Testis (tissue), 5 donors: ENCODE measurements at places on chromosomes 2 and 18. TPM values are rescaled to one million over a fixed set of nuclear protein-coding genes. Genes with fewer than 3 reads are reported as not detected.

DNA sequence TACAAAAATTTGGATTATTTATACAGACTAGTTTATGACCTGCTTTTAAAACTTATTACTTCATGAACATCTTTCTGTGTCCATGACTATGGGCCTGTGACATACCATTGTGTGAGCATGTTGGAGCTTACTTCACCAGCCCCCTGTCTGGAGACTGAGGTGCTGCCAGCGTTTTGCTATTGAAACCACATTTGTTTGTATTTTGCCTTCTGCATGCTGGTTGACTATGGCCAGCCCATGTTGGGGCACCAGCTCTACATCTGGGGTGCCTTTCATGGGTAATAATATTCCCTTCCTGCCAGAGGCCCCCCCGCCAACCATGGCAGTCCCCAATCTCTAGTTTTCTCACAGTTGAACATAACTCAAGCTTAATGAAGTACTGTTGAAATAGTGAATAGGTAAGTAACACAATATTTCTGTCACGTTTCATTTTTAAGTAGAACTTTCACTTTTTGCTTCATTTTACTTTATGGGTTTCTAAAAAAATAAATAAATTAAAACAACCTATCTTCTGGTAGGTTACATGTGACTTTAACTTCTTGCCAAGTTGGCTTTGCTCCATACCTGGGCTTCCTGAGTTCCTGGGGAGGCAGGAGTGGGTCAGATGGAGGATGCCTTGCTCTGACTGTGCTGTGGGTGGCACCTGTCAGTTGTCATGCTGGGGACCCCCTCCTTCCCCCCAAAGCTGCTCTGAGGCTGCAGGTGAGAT, 63.9 kb downstream of the DGKD start:
- DNase-seq = peak; percentile 7

DNA sequence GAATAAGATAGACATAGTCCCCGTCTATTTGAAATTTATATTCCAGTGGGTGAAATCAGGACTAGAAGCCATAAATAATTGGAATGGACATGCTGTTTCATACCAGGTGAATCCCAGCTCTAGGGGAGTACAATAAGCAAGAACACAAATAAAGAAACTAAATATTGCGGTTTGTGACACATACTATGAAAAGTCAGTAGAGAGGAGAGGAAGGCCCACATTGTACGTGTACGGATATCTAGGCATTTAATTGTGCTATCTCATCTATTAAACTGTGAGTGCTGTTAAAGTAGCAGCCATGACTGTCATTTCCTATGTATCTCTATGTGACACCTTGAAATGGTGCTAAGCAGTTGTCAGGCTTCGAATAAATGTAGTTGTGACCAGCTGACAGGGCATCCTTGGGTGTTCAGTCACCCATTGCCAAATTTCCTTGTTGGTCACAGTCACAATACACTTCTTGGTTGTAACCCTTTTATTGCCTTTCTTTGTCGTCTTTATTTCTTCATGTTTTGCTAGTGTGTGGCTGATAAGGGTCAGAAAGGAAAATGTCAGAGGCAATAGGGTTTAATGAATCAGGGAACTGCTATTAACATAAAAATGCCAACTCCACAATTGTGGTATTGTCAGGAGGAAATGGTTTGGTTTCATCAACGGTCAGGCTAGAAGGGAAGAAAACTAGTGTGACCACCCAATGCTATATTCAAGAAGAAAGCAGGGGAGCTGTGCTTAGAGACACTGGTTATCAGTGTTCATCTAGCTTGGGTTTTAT, 31.5 kb downstream of the CPO start:
- DNase-seq = no peak

DNA sequence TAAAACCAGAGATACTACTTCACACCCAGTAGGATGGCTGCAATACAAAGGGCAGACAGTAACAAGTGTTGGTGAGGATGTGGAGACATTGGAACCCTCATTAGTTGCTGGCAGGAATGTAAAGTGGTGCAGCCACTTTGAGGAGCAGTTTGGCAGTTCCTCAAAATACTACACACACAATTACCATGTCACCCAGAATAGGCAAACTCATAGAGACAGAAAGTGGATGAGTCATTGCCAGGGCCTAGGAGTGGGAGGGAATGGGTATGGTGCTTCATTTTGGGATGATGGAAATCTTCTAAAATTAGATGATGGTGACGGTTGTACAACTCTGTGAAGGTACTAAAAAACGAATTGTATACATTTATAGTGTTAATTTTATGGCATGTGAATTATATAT, 54.8 kb downstream of the ATP9B start:
- DNase-seq = no peak

GRCh38 chr2:102005989-102006885, 14.5 kb downstream of the IL1R2 start:
- peak; percentile 78 for DNase-seq

SNX17 gene
- 79.3 TPM for total RNA-seq

- DNase-seq = peak; percentile 49
Measured at GRCh38 chr2:113977660-113978523, 88.0 kb downstream of the ACTR3 start.

RNMT gene
- total RNA-seq = 30.5 TPM

CDH2 gene
- 165 TPM for total RNA-seq

DNA sequence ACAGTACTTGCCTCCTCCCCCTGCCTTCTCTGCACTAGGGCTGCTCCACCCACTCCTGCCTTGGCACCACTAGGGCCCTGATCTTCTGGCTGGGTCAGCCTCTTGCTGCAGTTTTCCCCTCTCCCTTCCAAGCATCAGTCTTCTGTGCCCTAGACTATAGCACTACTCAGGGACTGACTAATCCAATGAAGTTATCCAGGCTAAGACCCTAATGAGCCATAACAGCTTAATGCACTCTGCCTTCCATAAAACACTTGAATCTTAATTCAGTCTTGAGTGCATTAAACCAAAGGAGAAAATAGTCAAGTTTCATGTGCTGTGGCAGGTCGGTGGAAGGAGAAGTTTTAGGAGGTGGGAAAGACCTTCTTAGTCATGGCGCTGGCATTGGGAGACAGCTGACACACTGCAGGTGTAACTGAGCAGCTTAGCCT, 95.7 kb downstream of the BIN1 start:
- no peak for DNase-seq

ZNF804A gene
- total RNA-seq = 0.63 TPM

GRCh38 chr2:66069937-66070720, 364.8 kb upstream of the MEIS1 start:
- DNase-seq = no peak

- DNase-seq = no peak
Measured at GRCh38 chr2:209505410-209505809, 81.6 kb downstream of the MAP2 start.

DNA sequence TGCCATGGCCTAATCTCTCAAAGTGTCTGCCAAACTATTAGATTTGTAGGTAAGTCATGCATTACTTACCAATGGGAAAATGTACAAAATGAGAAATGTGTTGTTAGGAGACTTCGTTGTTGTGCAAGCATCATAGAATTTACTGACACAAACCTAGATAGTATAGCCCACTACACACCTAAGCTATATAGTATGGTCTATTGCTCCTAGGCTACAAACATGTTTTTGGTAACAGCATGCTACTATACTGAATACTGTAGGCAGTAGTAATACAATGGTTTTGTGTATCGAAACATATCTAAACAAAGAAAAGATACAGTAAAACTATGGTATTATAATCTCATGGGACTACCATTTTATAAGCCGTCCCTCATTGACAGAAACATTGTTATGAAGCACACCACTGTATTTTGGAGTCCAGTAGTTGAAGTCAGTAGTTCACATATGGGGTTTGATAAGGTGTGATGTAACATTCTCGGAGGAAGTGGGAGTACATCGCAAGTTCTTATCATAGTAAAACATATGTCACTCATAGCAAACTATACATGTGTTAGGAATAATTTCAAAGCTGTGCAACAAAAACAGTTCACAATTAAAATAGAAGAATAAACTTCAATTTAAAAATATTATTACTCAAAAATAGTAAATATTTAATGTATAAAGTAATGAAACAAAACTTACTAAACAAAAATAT, 12.0 kb upstream of the GTF2A1L start:
- DNase-seq = no peak

DNA sequence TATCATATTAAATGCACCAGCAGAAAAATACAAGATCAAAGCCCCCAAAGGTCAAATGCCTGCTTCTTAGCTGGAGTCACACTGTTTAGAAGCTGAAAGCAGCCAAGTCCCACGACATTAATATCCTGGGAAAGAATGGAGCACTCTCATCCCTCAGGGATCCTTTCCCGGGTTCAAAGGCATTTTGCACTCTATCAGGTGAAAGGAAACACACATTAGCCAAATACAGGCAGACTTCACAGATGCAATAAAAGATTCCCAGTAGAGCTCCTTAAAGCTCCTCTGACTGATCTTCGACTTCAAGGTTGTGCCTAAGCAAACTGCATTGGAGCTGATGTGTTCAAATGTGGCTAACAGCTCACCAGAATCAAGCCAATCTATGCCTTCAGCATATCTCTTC, 158.4 kb downstream of the RNF152 start:
- no peak for DNase-seq

MPP4 gene
- total RNA-seq = not detected

ESPNL gene
- total RNA-seq = 7.5 TPM

DNA sequence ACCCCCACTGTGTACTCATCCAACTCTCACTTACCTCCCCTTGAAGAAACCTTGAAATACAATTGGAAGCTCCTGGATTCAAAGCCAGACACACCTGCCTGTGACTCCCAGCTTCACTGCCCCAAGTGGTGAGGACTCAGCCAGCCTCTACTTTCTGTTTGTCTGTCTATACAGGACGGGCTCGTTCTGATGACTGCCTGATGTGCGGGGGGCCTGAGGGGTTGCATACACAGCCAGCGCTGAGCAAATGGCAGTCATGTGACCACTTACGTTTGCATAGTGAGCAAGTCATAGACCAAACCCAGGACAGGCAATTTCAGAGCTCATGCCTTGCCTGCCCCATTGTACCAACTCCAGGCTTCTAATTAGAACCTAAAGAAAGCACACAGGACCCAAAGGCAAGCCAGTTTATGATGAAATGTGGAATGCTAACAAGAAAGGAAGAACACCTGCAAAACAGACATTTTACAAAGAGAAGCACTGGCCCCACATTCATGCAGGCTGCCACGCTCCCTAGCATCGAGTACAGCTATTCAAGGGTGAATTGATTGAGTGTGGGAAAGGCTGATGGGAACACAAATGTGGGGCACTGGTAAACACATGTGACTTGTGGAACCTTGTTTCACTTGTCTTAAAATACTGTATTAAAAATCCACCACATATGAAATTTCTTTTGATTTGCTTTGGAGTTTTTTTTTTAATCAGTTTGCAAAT, 137.8 kb downstream of the LNPK start:
- no peak for DNase-seq

DNA sequence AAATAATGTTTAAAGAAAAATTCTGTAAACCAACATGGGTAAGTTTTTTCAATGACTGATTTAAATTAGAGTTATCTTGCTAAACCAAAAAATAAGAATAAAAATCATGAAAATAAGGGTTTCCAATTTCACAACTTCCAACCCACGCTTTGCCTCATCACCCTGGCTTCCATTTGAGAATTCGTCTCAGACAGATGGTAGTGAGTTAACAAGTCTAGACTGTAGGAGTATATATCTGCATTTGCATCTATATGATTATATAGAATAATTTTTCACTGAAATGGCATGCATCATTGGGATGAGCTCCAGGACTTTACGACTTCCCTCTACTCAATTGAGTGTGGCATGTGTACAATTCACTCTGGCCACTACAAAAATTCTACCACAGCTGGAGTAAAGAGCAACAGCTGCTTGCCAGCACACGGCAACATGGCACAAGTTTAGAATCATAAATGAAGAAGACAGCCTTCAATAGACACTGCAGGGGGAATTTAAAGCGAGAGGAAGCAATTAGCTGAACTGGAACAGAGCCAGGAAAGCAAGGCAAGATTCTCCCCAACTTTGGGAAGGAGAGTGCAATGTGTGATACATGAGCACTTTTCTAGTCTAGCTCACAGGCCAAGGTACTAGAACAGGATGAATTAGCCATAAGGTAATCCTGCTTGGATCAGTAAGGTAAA, 1673.5 kb upstream of the CELF4 start:
- DNase-seq = no peak

SP140L gene
- 7.9 TPM for total RNA-seq

DNA sequence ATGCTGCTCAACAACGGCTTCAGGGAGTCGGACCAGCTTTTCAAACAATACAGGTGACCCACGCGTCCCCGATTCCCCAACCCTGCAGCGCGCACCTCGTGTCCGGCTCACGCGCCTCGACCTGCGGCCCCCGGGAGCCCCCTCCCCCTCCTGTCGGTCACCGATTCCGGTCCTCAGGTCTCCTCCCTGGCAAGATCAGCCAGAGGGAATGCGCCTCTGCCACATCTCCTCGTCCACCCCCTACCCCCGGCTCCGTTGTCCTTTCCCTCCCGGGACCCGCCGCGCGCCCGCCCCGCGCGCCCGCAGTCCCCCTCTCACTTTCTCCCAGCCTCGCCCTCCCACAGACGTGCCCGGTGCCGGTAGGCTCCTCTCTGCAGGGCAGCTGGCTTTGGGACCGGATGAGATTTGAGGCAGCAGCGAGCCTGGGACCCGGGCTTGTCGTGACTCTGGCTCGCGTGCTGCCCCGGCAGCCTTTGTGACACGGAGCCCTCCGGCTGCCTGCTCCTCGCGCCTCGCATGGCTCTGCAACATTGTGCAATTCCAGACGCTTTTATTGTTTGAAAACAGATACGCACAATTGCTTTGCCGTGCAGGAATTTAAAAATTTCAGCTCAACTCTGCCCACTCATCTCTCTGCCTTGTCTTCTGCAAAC, 558 bp downstream of the TTC39C start:
- peak; percentile 55 for DNase-seq

DNA sequence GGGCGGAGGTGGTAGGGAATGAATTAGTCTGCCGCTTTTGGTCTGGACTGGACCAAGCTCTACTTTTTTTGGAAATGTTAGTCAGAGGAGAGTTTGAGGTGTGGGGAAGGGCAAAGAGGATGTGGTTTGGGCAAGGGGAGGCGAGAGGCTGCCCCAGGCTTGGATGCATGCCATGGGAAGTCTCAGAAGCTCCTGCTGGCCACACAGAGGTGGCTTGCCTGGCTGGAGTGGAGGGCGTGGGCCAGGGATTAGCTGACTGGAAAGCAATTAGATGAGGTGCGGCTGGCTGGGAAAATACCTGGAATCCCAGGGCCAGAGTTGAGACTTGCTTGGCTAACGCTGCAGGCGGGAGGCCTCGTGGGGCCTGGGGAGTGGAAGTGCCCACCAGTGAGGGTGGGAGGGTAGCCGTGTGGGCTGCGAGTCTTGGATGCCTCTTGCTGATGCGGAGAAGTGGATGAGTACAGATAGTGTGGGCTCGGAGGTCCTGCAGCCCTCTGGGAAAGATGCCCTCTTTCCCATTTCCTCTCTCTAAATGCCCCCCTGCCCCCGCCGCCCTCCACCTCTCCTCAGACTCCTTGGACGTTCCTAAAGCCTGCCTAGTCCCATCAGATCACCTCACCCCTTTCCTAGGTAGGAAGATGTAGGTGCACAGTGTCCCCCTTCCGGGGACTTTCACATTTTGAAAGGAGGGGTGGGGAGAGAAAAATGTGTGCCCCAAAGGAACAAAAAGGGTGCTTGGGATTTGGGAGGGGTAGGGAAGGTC, 117.6 kb downstream of the SMAD7 start:
- peak; percentile 12 for DNase-seq

ITGA4 gene
- total RNA-seq = 3.8 TPM

- no peak for DNase-seq
Measured at GRCh38 chr2:67824186-67824585, 238.6 kb downstream of the C1D start.

ITGB6 gene
- 0.12 TPM for total RNA-seq
